ENCODE measurements at places on chromosomes 11 and 22. TPM values are rescaled to one million over a fixed set of nuclear protein-coding genes. Genes with fewer than 3 reads are reported as not detected.

KREMEN1 gene
- total RNA-seq: 0.15 TPM

HBG2 gene
- total RNA-seq: 1.7 TPM

TRMU gene
- total RNA-seq: 47.5 TPM

BCO2 gene
- total RNA-seq: 2.7 TPM

- DNase-seq: no peak
These were observed 95.5 kb downstream of the LUZP2 start for GRCh38 chr11:24592360-24592759.

- DNase-seq: no peak
These were observed 78.6 kb upstream of the B3GNT6 start for GRCh38 chr11:76955459-76956114.

FIBIN gene
- total RNA-seq: not detected

RTN4RL2 gene
- not detected for total RNA-seq

DNA sequence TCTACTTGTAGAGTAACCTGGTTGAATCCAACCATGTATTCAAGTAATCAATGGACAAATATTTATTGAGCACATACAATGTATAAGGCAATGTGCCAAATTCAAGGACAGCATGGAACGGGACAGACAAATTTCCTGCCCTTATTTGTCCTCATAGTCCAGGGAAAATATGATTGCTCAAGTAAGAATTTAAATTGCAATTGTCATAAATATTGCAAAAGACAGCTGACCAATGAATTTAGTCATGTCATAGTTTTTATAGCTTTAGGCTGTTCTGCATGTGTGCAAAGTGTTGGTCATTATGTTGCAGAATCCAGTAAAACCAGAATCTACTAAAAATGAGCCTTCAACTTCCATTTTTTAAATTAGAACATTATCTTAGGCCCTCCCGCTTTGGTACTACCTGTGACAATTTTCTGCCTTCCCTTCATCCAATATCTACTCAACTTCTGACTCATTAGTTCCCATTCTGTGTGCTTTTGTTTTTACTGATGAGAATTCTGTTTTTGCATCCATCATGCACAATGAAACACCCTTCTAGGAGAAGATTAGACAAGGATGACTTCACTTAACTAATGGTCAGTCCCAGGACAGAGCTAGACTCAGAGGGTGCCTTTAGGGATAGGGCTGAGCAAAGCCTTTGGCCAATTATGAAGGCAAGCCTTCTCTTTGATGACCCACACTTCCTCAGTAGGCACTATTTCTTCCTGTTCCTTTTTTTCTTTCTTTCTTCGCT is 45.8 kb upstream of the FIBIN start:
- DNase-seq: no peak
